ENCODE measurements at places on chromosomes 3 and 15. TPM values are rescaled to one million over a fixed set of nuclear protein-coding genes. Genes with fewer than 3 reads are reported as not detected.

DNA sequence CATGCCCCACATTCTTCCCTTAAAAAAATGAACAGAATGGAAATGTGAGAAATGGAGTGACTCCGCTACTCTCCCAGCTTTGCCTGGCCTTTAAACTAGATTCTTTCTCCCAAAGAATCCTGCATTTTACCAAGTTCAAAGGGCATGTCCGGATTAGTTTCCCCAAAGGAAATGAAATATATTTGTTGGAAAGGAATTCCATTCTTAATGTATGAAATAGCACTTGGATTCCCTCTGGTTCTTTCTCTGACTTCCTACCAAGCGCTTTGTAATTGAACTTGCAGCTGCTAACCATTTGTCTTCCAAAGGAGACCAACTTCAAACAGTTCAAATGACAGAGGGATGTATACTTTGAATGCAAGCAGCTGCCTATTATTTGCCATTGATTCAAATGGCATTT lies 18.9 kb downstream of the MAP2K1 start:
- DNase-seq: no peak

DNA sequence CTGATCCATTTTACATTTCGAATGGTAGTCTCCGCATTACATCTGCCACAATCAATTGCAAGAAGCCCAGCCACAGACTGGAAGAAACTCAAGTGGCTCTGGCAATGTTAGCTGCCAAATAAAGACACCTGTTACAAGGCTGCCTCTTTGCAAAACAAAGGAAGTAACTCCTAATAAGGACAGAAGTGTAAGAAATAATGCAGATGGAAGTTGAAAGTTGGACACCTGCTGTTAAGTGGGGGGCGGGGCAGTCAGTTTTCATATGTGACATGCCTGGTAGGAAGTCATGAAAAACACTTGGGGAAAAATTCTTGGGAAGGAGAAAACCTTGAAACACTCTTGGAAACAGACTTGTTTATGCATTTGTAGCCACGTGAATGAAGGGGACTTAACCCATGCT lies 54.1 kb upstream of the ATP2C1 start:
- DNase-seq: no peak

- DNase-seq: no peak
These were observed 588.3 kb upstream of the NAALADL2 start for GRCh38 chr3:174270841-174271240.

The OR5K2 gene
- not detected for total RNA-seq

The HYAL1 gene
- 15.6 TPM for total RNA-seq

Data from esophagus muscularis mucosa (tissue), 4 donors.